ENCODE measurements at places on chromosomes 1 and 21. TPM values are rescaled to one million over a fixed set of nuclear protein-coding genes. Genes with fewer than 3 reads are reported as not detected.
A peak's percentile ranks its signal among the peaks of the same experiment; 100 is the strongest.

- no peak overlapping the region for H3K4me3 ChIP-seq
- H3K36me3 ChIP-seq: no peaks in the 10 kb centered on the region
- no peaks in the 10 kb centered on the region for H3K4me1 ChIP-seq
- H3K27me3 ChIP-seq: no peaks in the 10 kb centered on the region
These were observed 149.2 kb upstream of the FOXD3 start for GRCh38 chr1:63173161-63173560.

DNA sequence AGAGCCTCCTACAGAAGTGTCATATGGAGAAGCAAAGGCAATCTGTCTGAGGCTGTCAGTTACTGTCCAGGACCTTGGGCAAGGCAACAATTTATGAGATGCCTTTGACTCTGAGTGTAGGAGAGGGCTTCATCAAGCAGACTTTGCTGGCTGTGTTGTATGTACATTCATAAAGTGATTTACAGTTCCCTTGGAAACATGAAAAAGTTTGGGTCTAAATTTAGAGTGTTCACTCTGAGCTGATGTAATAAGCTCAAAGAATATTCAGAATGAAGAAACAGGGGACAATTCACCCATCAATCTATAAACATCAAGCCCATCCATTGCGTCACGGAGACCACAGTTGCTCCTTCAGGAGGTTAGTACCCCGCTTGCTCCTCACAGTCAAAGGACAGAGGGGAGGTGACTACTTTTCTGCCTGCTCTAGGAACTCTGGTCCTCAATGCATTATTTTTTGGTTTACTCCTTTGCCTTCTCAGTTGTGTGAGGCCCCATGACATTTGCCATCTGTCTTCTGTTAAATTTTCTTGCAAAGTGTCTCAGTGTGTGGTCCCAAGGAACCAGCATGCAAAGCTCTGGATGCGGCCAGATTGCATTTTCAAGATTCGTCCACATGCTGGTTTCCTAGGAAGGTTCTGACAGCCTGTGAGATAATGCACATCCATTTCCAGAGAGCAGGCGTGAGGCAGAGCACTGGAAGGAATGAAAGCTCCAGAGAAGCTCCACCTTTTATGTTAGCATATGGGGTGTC is 241.1 kb upstream of the KIAA0040 start:
- no peak overlapping the region for H3K4me3 ChIP-seq
- H3K27ac ChIP-seq: no peak overlapping the region
- no peak for DNase-seq

DNA sequence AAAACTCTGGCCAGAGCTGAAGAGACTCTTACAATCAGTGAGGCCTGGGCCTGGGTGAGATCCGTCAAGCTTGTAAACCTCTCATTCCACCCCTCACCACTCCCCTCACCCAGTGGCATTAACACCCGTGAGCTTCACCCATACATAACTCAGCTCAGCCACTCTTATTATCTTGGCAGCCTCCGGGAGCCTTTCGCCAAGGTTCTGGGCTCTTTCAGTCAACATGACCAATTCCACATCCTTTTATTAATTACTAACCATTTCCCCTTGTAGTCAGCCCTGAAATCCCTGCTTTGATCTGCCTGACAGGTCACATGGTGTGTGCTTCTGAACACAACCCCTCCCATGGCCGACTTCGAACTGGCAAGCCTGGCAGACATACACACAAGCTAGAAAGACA is 134.8 kb downstream of the SETD4 start:
- H3K4me1 ChIP-seq: peaks cover 13% of the 10 kb centered on the region
- no peaks in the 10 kb centered on the region for H3K27me3 ChIP-seq
- no peaks in the 10 kb centered on the region for H3K36me3 ChIP-seq
- H3K27ac ChIP-seq: no peak overlapping the region
- no peak overlapping the region for H3K4me3 ChIP-seq
- DNase-seq: peak; percentile 18

DNA sequence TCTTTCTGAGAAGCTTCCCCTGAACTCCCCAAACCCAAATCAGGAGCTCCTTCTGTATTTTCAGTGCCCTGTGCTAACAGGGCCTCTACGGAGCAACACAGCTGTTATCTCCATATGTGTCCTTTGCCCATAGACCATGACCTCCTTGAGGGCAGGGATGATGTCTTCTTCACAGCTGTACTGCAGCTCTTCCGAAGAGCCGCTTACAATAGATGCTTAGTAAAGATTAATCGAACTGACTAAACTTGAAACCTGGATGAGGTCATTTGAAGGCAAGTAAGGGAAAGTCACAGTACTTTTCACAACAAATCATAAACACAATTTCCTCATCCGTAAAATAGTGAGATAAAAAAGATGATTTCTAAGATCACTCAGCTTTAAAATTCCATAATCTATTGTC is 4.4 kb upstream of the KCNN3 start:
- peaks cover 59% of the 10 kb centered on the region for H3K27me3 ChIP-seq
- no peak overlapping the region for H3K4me3 ChIP-seq
- H3K4me1 ChIP-seq: peaks cover 3% of the 10 kb centered on the region
- no peaks in the 10 kb centered on the region for H3K36me3 ChIP-seq

DNA sequence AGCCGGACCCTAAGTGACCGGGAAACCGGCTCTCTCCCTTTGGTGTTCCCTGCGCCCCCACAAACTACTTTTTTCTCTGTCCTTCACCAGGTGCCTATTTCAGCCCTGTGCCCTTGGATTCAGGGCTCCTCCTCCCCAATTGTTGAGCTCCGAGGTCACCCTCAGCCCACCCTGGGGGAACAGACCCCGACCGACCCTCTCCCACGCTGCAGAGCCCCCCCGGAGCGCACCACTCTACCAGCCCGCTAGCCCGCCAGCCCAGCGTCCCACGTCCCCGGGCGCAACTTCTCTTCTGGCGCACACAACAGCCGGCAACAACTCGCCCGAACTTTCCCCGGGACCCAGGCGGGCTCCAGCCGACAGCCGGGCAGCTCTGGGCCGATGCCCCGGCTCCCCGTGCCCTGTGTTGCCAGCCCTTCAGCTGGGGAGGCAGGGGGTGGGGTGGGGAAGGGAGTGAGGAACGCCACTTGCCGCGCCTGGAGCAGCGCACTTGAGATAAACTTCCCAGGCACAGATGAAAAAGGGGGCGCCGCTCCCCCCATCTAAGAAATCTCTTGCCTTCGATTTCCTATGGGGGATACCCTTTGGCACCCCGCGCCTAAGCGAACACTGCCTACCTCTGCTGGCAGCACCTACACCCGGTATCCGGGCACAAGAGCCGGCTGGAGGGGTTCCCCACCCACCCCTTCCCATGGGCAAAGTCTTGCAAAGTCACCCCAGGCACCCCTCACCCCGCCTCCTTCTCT is 997 bp downstream of the CASZ1 start:
- no peak for DNase-seq
- H3K36me3 ChIP-seq: no peaks in the 10 kb centered on the region
- no peak overlapping the region for H3K27ac ChIP-seq

DNA sequence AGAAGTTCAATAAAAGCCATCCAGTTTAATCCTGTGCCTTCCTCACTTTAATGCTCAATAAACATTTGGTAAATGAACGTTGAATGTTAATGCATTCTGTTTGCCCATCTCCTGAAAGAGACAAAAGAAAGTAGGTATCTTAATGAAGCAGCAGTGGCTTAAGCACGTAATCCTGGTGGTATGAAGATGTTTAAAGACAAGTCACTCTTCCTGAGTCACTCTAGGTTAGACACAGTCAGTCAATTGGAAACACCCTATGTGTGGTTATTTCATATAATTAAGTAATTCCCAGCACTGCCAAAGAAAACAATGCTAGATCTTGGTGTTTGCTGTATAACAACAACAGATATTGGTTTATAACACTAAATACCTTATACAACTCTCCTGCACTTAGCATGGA is 334.0 kb upstream of the FMN2 start:
- H3K27me3 ChIP-seq: no peaks in the 10 kb centered on the region
- no peaks in the 10 kb centered on the region for H3K4me1 ChIP-seq
- H3K36me3 ChIP-seq: no peaks in the 10 kb centered on the region
- H3K27ac ChIP-seq: no peak overlapping the region
- no peak for DNase-seq

DNA sequence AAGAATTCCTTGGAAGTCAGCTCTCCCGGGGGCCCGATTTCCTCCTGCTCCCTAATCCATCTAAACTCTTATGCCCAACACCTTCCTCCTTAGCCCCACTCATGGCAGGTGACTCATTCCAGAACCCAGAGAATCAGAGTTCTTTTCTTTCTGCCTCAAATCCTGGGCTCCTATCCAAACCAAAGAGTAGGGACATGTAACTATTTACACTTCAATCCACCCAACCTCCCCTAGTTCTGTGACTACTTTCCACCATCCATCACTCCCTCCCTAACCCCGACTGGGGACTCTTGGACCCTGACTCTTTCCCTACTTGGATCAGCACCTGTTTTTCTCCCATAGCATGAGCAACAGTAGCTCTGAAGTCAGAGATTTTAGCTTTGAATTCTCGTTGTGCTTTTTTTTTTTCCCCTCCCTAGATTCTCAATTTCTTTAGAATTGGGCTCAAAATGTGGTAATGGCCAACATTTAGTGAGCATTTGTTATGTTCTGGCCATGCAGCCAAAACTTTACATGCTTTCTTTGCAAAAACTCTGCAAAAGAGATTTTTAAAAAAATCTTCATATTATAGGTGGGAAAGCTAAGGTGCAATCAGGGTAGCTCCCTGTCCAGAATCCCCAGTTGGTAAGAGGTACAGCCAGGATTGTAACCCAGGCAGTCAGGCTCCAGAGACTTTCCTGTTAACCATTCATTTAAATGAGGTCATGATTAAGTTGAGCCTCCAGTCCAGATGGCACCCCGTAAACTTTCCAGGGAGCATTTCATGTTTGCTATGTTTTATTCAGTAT is 7.5 kb upstream of the CYP4A11 start:
- no peak overlapping the region for H3K4me3 ChIP-seq
- no peaks in the 10 kb centered on the region for H3K4me1 ChIP-seq
- H3K27me3 ChIP-seq: no peaks in the 10 kb centered on the region
- no peak for DNase-seq
- H3K27ac ChIP-seq: no peak overlapping the region

DNA sequence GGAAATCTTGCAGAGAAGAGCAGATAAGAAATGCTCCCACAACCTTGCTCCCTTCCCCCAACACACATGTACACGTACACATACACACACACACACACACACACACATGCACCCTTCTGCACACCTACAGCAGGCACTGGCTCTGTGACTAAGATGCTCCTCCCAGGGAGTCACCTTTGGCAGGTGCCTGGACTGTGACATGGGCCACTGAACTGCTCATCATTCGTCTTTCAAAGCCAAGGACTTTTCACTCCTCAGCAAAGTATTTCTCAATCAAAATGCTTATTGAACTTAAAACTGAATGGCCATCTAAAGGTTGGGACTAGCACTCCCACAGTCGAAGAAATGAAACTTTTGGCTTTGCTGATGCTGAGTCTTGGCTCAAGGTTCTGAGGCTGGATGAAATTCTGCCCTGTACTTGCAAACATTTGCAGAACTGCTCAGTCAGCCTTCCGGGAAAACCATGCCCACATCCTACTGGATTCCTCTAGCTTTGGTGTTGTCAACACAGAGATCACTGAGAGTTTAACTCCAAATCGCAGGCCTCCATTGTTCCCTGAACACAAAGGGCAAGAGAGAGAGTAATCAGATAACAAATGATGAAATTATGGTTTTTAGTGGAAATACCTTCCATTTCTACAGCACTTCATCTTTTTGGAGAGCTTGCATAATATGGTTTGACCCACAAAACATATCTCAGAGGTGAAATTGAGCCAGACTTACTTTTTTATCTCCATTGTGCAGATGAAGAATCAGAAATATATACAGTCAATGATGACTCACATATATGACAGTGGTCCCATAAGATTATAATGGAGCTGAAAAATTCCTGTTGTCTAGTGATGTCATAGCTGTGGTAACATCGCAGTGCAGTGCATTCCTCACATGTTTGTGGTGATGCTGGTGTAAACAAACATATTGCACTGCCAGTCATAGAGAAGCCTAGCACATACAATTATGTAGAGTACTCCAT is 72.4 kb upstream of the BCAR3 start:
- H3K27ac ChIP-seq: peak overlapping the region; percentile 80
- peak; percentile 98 for DNase-seq
- H3K4me1 ChIP-seq: peaks cover 23% of the 10 kb centered on the region
- H3K4me3 ChIP-seq: no peak overlapping the region

GRCh38 chr1:48726139-48726538 is 50.6 kb downstream of the BEND5 start:
- H3K4me3 ChIP-seq: no peak overlapping the region
- DNase-seq: no peak
- no peak overlapping the region for H3K27ac ChIP-seq
- H3K36me3 ChIP-seq: no peaks in the 10 kb centered on the region
- H3K4me1 ChIP-seq: no peaks in the 10 kb centered on the region

- H3K27ac ChIP-seq: no peak overlapping the region
- peak; percentile 9 for DNase-seq
These were observed 226.8 kb downstream of the LMX1A start for GRCh38 chr1:165129568-165130164.

DNA sequence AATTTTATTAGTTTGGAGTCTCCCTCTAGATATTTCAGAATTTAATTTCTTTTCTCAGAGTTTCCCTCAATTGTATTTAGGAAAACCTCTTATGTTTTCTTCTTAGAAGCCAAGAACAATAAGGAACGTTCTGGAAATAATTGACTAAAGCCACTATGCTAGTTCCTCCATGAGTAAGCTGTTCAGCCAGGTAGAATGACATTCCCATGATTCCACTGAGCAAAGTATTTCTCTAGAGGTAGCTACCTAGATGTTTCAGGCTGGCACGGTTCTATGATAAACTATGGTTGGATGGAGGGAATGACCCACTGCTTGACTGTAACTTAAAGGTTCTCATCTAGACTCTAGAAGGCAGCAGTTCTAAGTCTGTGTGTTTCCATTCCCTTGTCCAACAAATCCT is 62.4 kb downstream of the CLDN17 start:
- DNase-seq: no peak
- no peak overlapping the region for H3K27ac ChIP-seq
- H3K4me3 ChIP-seq: no peak overlapping the region

DNA sequence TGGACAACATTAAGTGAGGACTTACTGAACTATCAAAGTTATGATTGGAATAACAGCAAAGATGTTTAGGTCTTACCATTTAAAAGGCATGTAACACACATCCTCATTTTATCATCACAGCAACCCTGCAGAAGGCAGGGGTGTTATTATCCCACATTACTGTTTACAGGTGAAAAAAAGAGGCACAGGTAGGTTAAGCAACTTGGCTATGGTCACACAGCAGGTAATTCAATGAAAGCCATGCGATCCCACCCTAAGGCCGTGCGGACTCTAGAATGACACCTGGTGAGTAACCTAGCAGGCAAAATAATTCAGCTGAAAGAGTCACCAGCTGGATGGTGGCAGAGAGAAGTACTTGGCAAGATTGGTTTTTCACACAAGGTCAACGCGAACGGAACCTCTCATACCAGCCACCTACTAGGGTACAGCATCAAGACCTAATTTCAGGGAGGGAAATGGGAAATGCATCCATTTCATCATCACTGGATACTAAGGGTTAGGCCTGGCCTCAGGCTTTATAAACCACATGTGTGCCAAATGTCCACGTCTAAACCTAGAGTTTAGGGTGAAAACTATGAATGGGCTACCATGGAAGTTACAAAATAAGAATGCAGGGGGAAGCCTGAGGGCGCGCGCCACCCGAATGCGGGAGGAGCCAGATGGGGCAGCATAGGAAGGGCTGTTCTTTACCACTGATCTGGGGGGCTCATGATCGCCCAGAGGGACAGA is 85.3 kb downstream of the SLC66A1 start:
- H3K36me3 ChIP-seq: peaks cover 7% of the 10 kb centered on the region
- H3K27ac ChIP-seq: peak overlapping the region; percentile 56
- H3K4me3 ChIP-seq: no peak overlapping the region
- no peaks in the 10 kb centered on the region for H3K27me3 ChIP-seq
- H3K4me1 ChIP-seq: peaks cover 44% of the 10 kb centered on the region
- DNase-seq: no peak

NOS1AP gene
- 0.18 TPM for total RNA-seq

USP21 gene
- 6.3 TPM for total RNA-seq
